ENCODE measurements at places on chromosomes 16 and 17.

- no peak for DNase-seq
Observed at GRCh38 chr16:5918567-5919130, 821.1 kb upstream of the EEF2KMT start.

GRCh38 chr17:50447870-50448595 is 20.6 kb downstream of the CHAD start:
- no peak for DNase-seq

- no peak for DNase-seq
Observed at GRCh38 chr16:51392521-51393187, 241.6 kb upstream of the SALL1 start.

- no peak for DNase-seq
Observed at GRCh38 chr17:75844530-75845057, 390 bp upstream of the UNC13D start.

GRCh38 chr17:76318586-76318985 is 10.5 kb upstream of the QRICH2 start:
- DNase-seq = no peak

GRCh38 chr17:63843910-63844677 is 1.6 kb upstream of the SMARCD2 start:
- no peak for DNase-seq

DNA sequence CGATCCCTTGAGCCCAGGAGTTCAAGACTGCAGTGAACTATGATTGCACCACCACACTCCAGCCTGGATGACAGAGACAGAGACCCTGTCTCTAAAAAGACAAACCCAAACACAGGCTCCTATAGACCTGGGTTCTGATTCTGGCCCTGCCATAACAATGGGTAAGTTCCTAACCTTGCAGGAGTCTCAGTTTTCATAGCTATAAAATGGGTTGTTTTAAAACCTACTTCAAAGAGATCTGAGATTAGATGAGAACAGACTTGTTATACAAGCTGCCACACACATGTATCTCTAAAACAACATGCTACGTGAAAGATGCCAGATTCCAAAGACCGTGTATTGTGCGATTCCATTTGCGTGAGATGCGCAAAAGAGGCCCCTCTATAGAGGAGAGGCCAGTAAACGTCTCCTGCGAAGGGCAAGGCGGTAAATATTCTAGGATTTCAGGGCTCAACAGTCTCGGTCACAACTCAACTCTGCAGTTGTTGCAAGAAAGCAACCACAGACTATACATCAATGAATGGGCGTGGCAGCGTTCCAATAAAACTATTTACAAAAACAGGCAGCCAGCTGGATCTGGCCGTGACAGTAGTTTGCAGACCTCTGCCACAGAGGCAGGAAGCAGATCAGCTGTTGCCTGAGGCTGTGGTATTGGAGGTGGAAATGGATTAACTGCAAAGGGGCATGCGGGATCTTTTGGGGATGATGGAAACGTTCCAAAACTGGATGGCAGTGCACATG is 5.9 kb downstream of the CORO7 start:
- no peak for DNase-seq

GRCh38 chr17:21283482-21284318 is 811 bp upstream of the MAP2K3 start:
- DNase-seq = no peak

- no peak for DNase-seq
Observed at GRCh38 chr17:28270926-28271325, 48.1 kb upstream of the TMEM97 start.

GRCh38 chr16:75081179-75081859 is 35.3 kb downstream of the LDHD start:
- no peak for DNase-seq

DNA sequence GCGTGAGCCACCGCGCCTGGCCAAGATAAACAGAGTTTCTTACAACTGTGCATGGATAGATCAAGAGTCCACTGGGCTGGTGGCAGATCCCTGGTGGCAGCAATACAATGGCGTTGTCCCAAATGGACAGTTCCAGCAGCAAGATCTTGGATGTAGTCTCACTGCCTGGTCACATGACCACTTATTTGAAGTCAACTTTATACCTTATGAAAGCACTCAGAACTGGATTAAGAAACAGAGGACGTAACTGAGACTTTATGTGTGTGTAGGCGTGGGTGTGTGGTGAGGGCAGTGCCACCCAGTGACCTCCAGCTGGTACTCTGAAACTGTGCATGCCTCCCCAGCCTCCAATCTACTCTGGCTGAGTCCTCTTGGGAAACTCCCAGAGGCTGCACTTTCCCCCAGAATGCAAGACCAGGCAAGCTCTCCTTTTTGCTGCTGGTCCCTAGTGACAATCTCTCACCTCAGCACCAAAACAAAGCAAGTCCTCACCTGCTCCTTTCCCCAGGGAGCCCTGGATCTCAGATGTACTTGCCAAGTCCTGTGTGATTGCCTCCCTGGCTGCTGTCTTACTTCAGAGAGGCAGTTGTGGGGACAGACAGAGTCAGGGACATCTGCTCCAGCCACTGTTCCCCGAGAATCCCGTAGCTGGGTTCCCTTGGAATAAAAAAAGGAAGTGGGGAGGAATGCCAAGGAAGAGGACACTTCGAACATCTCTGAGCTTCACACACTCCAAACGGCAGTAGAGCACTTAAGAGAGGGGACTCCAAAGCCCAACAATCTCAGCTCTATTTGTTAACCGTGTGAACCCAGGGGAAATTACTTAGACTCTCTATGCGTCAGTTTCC is 11.7 kb upstream of the ST6GALNAC2 start:
- no peak for DNase-seq

- peak; percentile 46 for DNase-seq
Observed at GRCh38 chr17:76816590-76817135, 51.5 kb upstream of the MGAT5B start.

DNA sequence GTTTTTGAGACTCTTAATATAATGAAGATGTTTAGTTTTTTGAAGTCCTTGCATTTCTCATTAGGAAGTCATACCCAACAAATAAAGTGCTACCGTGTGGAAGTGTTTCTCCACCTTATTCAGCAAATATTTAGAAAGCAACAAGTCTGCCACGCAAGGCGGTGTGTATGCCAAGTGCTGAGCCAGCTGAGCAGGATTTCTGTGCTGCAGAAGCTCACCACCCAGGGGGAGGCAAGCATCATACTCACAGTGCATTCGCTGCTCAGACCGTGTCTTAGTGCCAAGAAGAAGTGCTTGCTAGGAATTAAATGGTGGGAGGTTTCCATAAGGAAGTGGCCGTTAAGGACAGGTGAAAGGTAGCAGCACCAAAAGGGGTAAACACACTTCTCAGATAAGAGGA is 111.2 kb downstream of the ARHGAP44 start:
- DNase-seq = no peak

DNA sequence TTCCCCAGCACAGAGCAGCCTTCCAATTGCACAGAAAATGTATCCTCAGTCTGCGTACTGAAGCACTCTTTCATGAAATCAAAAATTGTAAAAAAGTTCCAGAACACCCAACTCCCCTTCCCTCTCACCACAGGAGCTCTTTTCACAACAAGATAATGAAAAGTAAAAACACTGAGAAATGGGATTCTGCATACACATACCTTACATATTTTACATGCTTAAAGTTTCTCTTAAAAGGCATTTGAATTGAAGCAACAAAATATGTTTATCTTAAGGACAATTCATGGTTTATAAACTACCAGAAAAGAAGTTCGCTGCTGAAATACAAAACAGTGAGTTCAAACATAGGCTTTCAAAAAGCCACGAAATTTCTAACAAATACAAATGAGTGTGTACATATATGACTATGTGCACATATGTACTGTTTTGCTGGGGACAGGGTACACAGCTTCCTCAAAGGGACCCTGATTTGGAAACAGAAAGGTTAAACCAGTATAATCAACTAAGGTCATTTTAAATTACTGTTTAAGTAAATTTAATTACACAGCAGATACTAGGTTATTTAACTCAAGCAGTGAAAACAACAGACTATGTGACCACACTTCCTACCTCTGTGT is 33.8 kb downstream of the COG1 start:
- no peak for DNase-seq

GRCh38 chr17:67620636-67621035 is 97.1 kb upstream of the NOL11 start:
- DNase-seq = no peak

DNA sequence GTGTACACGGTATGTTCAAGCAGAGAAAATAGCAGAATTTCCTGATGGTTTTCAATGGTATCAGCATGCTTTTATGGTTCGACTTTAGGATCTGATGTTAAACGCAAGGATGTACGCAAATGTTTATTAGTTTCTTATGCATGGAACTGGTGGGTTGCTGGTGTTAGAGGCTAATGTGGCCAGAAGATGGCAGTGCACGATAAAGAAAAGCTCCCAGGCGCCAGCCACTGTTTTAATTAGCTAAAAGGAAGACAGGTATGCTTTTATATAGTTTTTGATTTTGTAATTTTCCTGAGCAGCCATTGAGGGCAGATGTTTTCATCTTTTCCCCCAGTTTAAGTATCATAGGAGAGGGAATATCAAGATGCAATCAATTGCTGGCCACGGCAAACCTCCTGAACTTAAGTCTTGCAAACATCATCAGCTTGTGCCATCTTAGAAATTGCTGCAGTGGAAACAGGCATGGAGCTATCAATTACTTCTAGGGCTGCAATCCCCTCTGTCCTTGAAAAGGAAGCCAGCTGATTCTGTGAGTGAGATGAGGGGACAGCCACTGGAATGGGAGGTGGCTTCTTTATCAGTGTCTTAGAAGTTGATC is 648.5 kb upstream of the RBFOX1 start:
- DNase-seq = no peak

GRCh38 chr17:27895940-27896535 is 2.9 kb upstream of the LYRM9 start:
- no peak for DNase-seq

DNA sequence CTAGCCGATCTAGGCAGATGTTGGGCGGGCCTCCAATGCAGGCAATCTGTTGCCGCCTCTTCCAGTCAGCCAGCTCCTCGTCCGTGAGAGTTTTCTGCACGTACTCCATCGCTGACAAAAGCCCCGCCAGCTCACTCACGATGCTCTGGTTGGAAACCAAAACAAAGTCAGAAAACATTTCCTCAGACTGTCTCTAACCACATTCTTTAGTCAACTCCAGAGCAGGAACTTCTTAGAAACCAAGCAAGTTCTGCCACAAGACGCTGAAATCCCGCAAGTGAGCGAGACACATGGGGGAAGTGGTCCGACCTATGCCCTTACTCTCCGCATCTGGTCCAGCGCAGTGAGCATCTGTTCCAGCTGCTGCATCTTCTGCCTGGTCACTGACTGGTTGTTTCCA is 49.1 kb downstream of the STAT5A start:
- DNase-seq = no peak

GRCh38 chr16:53266156-53266555 is 168.1 kb upstream of the RBL2 start:
- no peak for DNase-seq

DNA sequence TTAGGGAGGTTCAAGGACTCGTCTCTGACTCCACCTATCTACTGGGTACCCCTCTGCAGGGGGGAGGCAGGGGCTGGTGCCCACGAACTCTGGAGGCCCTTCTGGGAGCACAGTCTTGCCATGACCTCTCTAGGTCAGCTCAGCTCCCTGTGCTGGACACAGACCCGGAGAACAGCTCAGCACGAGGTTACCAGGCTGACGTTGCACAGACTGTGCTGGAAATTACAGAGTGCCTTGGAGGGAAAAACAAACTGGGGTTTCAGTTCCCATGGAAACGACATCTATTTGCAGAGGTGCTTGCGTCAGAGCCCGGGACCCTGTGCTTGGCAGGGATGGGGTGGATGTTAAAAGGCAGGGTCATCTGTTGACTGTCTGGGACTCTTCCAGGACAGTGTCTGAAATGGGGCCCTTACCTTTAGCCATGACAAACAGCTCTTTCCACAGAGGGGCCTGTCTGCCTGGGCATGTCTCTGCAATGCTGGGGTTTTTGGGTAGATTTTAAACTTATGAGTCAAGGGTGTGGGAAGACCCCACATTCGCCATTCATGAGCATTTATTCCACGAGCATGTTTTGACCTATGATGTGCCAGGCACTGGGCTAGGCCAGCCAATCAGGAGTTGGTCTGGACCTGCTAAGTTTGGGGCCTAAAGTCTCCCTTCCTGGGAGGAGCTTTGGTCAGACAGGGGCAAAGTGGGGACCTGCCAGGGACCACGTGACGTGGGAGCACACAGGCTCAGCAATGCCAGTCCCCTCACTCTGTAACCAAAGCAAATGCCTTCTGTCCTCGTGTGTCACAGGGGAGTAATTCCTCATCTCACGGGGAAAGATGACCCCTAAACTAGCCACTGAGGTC is 22.5 kb downstream of the CCR7 start:
- DNase-seq = no peak

DNA sequence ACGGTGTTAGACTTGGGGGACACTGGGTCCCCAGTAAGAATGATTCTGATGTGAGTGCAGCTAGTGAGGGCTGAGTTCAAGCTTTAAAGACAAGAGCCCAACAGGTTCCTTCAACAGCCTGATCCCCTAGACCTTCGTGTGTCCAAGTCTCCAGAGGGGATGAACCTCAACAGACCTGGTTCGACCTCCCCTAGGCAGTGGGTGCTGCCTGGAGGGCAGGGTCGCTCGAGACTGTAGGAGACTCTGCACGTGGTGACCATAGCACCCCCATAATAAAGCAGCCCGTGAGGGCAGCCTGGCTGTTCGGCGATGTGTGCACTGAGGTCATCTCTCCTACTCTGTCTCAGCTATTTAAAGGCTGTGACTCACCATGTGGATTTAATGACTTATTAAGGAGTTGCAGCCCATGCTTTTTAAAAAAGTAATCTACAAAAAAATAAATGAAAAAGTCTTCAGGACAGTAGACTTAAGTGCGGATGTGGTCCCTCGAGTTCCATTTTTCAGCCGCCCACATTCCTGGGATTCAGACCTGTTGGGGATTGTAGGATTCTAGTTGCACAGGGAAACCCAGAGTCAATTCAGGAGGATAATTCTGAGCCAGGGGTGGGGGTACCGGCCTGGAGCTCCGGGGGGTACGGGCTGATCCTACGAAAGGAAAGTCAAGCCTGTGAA is 23.4 kb upstream of the METRNL start:
- no peak for DNase-seq

DNA sequence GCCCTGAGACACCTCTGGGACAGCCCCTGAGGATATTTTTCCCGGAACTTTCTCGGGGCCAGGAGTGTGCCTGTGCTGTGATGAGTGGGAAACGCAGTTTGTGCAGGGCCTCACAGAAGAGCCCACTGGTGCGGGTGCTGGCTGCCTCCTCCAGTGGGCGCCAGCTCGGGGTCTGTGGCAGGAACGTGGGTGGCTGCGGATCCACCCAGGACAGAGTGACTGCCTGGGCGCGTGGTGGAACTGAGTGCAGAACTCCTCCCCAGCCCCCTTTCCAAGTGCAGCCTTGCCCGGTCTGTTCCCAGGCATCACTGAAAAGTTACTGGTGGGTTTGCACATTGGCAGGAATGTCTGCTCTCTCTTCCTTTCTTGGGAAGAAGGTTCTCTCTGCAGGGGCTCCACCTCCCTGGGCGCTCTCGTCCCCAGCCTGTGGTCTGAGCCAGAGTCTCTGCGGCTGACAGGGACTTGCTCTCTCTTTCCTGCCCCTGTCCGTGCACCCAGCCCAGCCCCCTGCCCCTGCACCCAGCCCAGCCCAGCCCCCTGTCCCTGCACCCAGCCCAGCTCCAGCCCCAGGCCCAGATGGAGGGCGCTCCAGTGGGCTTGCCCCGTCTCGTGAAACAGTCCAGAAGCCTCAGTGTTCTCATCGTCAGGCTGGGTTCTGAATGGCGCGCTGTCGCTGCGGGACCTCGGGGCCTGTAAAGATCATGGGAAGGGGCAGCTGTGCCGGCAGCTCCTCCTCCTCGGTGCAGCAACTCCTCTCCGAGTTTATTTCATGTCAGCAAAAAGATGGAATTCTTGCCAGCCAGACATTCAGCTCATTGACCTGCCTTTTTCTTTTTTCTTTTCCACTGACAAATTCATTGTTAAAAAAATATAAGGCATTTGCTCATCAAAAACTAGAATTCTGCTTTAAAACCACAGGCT is 117.5 kb downstream of the BANP start:
- DNase-seq = no peak

Data from NCI-H524 treated with DMSO at 0.1 percent for 48 hours (cell line).